ENCODE measurements at places on chromosomes 1 and 21. TPM values are rescaled to one million over a fixed set of nuclear protein-coding genes. Genes with fewer than 3 reads are reported as not detected.
A peak's percentile ranks its signal among the peaks of the same experiment; 100 is the strongest.

GRCh38 chr1:213492161-213493041 lies 441.4 kb downstream of the RPS6KC1 start:
- no peak for DNase-seq

DNA sequence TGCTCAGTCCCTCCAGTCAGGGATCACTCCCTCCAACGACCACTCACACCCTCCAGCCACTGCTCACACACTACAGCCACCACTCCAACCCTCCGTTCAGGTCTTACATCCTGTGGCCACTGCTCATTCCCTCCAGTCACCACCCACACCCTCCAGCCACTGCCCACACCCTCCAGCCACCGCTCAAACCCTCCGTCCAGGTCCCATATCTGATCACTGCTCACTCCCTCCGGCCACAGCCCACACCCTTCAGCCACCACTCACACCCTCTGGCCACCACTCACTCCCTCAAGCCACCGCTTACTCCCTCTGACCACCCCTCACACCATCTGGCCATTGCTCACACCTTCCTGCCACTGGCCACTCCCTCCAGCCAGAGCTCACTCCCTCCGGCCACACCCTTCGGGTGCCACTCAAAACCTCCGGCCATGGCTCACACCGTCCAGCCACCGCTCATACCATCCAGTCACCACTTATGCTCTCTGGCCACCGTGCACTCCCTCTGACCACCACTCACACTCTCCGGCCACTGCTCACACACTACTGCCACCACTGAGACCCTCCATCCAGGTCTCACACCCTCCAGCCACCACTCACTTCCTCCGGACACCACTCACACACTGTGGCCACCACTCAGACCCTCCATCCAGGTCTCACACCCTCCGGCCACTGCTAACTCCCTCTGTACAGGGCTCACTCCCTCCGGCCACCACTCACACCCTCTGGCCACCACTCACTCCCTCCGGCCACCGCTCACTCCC lies 4.7 kb upstream of the TFF1 start:
- DNase-seq = no peak

DNA sequence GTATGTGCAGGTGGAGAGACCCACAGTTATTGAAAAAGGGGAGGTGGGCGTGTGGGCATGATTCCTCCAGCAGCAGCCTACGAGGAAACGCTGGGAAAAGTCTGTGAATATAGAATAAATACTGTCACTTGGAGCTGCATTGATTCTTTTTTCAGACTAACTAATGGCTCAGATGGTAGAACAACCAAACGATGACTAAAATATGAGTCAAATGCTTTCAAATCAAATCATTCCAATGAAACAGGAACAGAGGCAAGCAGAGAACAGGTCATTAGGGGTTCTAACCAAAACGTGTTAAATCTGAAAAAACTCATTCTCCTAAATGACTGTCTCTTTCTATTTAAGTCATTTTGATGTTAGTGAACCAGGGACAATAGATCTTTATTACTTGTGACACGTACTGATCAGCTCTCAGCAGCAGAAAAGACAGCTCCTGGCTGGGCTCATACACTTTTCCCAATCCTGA lies 35.1 kb upstream of the SEC16B start:
- no peak for DNase-seq

- DNase-seq = no peak
Observed at GRCh38 chr1:211831558-211832323, 1.2 kb upstream of the LPGAT1 start.

- no peak for DNase-seq
Observed at GRCh38 chr1:153349363-153350320, 1.0 kb upstream of the PGLYRP4 start.

- DNase-seq = no peak
Observed at GRCh38 chr21:43793243-43793642, 3.9 kb downstream of the RRP1 start.

- peak; percentile 33 for DNase-seq
Observed at GRCh38 chr1:26820784-26821269, 5.7 kb upstream of the ZDHHC18 start.

- DNase-seq = no peak
Observed at GRCh38 chr1:64484651-64485050, 14.7 kb downstream of the CACHD1 start.

Gene KIAA1614
- 0.65 TPM for total RNA-seq

Gene INKA2
- 2.0 TPM for total RNA-seq

Gene SPRR3
- total RNA-seq = 0.20 TPM

Gene AGT
- total RNA-seq = 0.76 TPM

Gene SETDB1
- total RNA-seq = 29.2 TPM

Gene RNF19B
- 15.8 TPM for total RNA-seq

Gene SYPL2
- not detected for total RNA-seq

Gene CD5L
- not detected for total RNA-seq

Data from HT-29 (cell line).